Activated naive CD4-positive, alpha-beta T cell (primary cell): ENCODE measurements at places on chromosomes 2 and 18.
A peak's percentile ranks its signal among the peaks of the same experiment; 100 is the strongest.

DNA sequence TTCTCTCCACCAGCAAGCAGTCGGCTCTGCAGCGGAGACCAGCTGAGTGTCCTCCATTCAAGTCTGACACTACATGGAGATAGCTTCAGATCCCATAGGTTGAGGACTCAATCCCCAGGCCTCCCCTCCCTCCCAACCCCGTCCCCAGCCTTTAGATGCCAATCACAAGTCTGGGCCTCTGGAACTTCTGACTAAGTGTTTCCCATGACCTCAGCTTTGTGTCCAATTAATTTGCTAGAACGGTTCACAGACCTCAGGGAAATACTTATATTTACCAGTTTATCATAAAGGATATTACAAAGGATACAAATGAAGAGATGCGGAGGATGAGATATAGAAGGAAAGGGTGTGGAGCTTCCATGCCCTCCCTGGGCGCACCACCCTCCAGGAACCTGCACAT, 77.4 kb downstream of the MERTK start:
- no peak for DNase-seq

DNA sequence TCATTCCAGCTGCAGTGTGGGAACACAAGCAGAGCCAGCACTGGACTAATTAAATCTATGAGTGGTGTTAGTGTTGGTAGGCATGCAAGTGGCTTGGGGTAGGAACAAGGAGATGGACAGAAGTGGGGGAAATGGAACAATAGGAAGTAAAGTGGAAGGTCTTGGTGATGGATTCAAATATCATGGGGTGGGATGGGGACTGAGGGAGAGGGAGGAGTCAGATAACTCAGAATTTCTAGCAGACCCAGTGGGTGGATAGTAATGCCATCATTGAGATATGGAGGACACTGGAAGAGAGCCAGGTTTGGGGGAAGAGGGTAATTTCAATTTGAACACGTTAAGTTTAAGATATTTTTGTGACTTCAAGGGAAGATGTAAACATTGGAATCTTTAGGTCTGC, 2.9 kb upstream of the LNPK start:
- no peak for DNase-seq

GRCh38 chr2:151845884-151846283, 17.7 kb upstream of the ARL5A start:
- no peak for DNase-seq

- DNase-seq = no peak
Observed at GRCh38 chr2:183543222-183543621, 419.0 kb downstream of the NUP35 start.

- DNase-seq = no peak
Observed at GRCh38 chr2:174859563-174860169, 95.4 kb upstream of the CHRNA1 start.

GRCh38 chr18:28284132-28284531, 107.2 kb upstream of the CDH2 start:
- no peak for DNase-seq

DNA sequence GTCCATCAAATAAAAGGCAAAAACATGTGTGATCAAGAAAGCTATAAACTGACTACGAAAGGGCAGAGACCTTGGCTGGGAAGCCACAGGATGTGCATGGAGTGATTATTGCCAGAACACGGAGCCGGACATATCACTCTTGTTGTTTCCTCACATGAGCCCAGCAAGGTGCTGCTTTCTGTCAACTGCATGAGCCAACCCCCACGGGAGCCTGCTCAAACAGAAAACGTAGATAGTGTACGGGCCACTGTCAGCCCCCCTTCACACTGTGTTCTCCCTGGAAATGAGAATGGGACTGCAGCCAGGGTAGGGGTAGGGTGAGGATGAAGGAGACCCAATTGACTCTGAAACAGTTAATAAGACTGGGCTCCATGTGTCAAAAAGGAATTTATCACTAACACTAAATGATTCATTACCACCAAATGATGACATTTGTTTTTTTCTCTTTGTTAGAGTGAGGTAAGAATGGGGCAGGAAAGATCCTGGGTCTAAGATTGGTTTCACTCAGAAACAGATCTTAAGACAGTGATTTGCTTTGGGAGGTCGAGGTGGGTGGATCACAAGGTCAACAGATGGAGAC, 235.8 kb downstream of the MREG start:
- DNase-seq = no peak

DNA sequence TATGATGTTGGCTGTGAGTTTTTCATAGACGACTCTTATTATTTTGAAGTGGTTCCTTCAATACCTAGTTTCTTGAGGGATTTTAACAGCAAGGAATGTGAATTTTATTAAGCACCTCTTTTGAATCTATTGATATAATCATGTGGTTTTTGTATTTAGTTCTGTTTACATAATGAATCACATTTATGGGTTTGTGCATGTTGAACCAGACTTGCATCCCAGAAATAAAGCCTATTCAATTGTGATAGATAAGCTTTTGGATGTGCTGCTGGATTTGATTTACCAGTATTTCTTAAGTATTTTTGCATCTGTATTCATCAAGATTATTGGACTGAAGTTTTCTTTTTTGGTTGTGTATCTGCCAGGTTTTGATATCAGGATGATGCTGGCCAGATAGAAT, 131.6 kb upstream of the SCN7A start:
- no peak for DNase-seq

GRCh38 chr18:63382843-63383242, 15.8 kb upstream of the KDSR start:
- no peak for DNase-seq

DNA sequence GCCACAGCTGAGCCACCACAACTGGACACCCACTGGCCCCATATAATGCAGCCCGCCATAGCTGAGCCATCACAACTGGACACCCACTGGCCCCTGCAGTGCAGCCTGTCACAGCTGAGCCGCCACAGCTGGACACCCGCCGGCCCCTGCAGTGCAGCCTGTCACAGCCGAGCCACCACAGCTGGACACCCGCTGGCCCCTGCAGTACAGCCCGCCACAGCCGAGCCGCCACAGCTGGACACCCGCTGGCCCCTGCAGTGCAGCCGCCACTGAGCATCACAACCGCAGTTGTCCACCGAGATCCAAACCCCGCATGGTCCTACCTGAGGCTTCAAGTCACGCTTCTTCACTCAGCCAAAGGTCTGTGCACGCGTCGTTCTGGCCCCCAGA, 134.2 kb downstream of the PXDN start:
- DNase-seq = no peak

- no peak for DNase-seq
Observed at GRCh38 chr2:36526226-36526625, 71.7 kb downstream of the FEZ2 start.

DNA sequence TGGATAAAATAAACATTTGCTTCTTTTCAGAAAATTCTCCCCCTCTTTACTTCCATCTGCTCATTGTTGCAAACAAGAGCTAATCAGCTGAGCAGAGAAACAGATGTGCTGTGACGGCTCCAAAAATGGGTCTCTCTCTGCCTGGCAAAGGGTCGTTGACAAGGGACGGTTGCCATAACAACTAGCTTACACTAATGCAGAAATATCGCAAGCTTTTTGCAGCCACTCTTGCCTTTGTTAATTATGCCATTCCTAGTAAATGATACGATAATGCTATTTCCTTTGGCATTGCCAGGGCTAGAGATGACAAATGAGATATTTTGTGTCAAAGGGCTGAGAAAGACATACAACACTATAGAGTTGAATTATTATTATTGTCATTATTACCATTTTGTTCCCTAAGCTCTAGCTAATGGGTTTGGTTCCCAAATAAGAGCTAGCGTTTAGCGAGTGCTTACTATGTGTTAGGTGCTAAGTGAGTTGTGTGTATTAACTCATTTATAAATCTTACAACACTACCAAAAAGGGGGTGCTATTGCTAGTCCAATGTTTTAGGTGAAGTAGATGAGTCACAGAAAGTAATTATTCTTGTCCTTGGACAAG, 46.8 kb downstream of the MYO3B start:
- no peak for DNase-seq

DNA sequence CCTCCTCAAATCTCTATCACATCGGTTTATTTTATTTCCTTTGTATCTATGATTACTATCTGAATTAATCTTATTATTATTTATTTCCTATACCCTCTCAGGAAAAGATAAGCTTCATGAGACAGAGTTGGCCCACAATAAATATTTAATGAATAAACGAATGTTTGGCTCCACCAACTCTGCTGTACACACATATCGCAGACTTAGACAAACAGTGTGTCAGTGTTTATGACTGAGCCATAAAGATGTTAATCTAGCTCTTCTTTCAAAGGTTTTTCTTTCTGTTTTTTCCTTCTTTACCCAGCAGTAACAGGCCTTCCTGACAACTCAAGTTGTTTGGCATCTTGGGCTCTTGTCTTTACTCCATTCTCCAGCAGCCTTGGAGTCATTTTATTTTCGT, 329.5 kb downstream of the CDH2 start:
- no peak for DNase-seq

GRCh38 chr2:60508339-60508917, 45.0 kb downstream of the BCL11A start:
- DNase-seq = no peak

DNA sequence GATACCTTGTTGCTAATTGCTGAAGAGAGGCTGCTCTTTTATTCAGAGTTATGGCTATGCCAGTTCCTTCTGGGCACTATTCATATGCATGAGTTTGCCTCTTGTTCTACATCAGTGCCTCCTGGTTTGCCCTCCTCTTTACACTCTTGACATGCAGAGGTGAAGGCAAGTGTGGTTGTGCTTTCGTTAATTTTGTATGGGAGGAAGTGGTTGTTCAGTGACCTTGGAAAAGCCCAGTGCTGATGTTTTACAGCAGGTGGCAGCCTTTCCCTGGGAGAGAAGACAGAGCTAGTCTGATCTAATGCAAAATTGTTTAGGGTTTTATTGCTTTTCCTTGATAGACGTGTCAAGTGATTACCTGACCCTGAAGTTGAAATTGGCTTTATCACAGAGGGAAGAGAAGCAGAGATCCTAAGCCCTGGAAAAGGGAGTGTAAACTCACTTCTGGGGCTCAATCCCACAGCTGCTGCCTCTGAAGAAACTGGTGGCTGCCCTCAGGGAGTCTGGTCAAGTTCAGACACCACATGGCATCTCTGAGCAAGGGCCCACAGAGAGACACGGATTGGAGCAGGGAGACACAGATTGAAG, 30.5 kb upstream of the VPS54 start:
- peak; percentile 21 for DNase-seq

GRCh38 chr18:25187521-25188192, 164.3 kb downstream of the ZNF521 start:
- DNase-seq = no peak

DNA sequence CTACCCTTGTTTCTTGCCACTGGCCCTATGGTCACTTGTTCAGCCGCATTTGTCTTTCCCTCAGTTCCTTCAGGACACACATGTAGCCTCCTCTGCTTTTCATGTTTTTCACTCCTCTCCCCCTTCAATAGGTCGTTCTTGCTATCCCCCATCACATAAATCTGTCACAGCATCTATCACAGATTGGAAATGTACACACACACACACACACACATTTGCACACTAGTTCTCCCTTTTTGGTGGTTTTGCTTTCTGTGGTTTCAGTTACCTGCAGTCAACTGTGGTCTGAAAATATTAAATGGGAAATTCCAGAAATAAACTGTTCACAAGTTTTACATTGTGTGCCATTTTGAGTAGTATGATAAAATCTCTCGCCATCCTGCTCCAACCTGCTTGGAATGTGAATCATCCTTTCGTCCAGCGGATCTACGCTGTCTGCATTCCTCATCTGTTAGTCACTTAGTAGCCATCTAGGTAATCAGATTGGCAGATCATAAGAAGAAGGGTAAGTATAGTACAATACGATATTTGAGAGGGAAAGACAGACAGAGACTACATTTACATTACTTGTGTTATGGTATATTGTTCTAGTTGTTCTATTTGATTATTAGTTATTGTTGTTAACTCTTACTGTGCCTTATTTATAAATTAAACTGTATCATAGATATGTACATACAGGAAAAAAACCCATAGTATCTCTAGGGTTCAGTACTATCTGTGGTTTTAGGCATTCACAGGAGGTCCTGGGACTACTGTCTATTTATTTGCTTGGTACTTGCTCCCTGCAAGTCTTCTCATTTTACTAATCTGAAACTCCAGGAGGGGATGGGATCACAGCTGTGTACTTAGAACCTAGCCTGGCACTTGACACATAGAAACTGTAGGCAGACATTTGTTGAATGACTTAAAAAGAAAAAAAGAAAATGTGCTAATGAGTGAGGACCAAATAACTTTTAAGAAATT, 86.1 kb upstream of the PNPT1 start:
- no peak for DNase-seq

GRCh38 chr2:174623690-174624089, 26.1 kb upstream of the WIPF1 start:
- no peak for DNase-seq
